Neural progenitor cell (in vitro differentiated cells): ENCODE measurements at places on chromosomes 2 and 18. TPM values are rescaled to one million over a fixed set of nuclear protein-coding genes. Genes with fewer than 3 reads are reported as not detected.

- peak; percentile 68 for DNase-seq
Observed at GRCh38 chr2:157336137-157337010, 10.8 kb upstream of the ERMN start.

DNA sequence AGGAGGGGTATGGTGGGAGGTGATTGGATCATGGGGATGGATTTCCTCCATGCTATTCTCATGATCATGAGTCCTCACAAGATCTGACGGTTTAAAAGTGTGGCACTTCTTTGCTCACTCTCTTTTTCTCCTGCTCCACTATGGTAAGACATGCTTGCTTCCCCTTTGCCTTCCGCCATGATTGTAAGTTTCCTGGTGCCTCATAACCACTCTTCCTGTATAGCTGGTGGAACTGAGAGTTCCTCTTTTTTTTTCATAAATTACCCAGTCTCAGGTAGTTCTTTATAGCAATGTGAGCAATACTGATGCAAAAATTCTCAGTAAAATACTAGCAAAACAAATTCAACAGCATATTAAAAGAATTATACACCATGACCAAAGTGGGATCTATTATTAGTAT, 728.5 kb upstream of the SLC8A1 start:
- DNase-seq, result no peak

FAM124B gene
- 0.15 TPM in 1 of 2 replicates, not detected in the other for total RNA-seq

DNA sequence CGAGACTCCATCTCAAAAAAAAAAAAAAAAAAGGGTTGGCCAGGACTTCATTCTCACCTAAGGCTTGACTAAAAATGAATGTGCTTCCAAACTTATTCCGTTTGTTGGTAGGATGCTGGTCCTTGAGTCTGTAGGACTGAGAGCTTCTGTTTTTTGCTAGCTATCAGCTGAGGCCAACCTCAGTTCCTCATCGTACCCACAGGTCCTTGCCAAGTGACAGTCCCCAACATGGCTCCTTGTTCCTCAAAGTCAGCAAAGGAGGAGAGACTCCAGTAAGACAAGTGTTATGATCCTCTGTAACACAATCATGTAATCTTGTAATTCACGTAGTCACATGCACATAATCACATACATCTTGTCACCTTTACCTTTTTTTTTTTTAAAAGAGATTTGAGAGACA, 37.0 kb downstream of the HAUS1 start:
- no peak for DNase-seq

DNA sequence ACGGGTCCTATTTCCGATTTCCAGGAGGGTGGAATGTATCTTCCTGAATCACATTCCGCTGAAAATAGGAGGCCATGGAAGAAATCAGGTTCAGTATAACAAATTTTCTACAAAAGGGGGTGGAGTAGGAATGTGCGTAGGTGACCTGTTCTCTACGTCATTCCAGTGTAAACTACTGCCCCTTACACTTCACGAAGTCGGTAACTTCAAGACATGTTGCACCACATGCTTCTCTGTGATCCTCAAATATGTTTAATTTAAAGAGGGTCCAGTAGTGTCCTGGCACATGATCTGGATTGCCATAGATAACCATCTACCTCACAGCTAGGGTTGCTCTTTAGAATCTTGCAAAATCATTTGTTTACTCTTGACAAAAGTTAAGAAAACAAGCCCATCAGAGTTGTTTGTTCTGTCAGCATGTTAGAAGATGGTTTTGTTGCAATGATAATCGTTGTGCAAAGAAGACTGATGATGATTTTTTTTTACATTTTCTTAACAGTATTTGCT, 7.5 kb upstream of the CPS1 start:
- DNase-seq, result no peak

SLC4A1AP gene
- total RNA-seq, result 24.9 and 32.2 TPM in 2 replicates

- no peak for DNase-seq
Observed at GRCh38 chr18:25237571-25238267, 114.2 kb downstream of the ZNF521 start.

DNA sequence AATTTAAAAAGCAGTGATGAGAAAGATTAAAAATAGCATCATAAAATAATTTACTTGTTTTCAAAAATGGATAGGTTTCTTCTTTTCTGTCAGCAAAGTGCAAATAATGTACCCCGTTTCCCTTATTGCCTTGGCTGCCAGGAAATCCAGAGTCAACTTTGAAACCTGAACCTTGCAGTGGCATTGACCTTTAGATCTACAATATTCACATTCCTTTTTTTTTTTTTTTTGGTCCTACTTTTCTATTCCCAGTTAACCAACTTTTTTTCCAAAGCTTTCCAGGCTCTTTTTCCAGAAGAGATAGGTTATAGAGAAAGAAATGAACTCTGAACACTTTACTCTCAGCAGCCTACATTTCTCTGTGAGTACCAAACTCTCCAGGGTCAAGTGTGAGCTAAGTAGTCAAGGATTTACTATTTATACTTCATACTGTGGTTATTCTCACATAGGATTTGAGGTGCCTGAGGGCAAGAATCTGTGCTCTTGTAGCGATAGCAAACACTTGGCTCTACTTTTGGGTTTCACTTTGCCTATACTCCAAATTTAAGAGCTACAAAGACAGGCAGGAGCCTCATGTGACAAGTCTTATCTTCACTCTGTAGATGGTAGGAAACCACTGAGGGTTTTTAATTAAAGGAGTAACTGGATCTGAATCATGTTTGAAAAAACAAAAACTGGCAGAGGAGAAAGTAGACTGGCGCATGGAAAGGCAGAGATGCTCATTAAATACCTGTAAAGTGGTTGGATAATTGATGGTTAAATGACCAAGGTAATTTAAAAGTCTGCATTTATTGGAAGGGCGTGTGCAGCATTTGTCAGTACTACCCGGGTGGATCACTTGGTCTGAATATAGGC, 63.2 kb upstream of the TMEM17 start:
- DNase-seq, result no peak

GRCh38 chr18:43322132-43322531, 44.8 kb upstream of the SYT4 start:
- no peak for DNase-seq

GRCh38 chr2:195489101-195489500, 167.9 kb upstream of the SLC39A10 start:
- no peak for DNase-seq

DNA sequence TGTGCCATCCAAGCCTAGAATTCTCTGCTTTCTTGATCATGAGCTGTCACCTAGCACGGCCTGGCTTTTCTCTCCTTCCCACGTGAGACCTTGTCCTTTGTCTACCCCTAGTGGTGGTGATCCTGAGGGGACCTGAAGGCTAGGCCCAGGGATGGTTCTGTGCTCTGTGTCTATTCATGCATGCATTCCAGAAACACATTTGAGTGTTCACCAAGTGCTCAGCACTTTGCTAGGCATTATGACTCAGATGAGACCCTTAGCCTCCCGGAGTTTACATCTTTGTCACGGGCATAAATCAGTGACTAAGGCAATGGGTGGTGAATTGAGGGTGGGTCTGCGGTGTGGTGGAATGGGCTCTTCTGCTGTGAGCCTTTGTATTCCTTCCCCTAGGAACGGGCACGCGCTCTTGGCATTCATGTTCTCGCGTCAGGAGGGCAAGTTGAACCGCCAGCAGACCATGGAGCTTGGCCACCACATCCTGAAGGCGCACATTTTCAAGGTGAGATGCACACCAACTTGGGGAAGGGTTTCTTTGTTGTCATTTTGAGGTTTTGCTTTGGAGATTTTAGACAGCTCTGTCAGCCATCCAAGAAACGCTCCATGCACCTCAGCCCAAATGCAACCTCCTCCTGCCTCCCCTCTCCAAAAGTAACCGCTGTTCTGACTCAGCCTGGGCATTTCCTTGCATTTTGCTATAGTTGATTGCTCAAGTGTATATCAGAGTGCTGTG, 100.9 kb downstream of the WDSUB1 start:
- DNase-seq, result peak; percentile 24

- DNase-seq, result no peak
Observed at GRCh38 chr2:44136252-44136651, 32.4 kb upstream of the PPM1B start.

GRCh38 chr18:51236225-51236624, 38.7 kb upstream of the MEX3C start:
- no peak for DNase-seq

GRCh38 chr2:105645938-105646773, 98.6 kb upstream of the NCK2 start:
- DNase-seq, result no peak

DNA sequence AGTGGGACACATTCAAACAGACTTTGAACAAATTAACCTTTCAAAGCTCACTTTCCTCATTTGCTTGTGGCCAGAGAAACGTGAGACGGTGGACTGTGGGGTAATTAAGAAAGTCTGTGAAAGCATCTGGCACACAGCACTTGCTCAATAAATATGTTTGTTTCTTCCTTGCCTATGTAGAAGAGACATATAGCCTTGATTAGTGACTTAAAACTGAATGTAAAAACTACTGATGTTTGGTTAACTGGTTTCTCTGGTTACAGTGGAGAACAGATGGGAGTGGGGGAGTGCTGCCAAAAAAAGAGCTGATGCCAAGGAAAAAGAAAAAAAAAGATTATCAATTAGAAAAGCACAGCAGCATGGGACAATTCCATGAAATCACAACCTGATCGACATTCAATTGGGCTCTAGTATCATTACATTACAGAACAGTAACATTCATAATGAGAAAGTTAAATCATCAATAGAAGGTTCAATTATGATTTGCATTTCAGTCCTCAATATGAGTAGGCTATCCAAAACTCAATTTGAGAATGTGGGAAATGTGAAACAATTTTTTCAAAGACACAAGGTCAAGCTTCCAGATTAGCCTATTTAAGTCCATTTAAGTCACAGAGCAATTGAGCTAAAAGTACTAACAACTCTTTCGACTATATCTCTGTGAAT, 14.7 kb downstream of the CUL3 start:
- no peak for DNase-seq

SP5 gene
- total RNA-seq, result 3.0 and 8.5 TPM in 2 replicates

DNA sequence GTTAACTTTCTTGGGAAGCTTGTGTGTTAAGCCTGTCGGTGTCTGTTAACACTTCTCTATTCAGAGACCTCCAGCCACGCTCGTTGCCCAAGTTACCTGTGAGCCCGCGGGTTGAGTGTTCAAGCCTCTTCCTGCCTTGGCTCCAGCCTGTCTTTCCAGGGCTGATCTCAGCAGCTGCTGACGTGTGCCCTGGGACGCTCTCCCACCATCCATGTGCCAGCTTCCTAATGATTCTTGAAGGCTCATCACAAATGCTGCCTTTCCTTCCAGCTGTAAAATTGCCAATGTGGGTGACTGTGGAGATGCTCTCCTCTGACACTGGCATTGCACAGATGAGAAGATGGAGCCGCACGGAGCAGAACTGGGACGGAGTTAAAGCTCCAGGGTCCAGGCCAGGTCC, 6.1 kb downstream of the RNF144A start:
- no peak for DNase-seq

DNA sequence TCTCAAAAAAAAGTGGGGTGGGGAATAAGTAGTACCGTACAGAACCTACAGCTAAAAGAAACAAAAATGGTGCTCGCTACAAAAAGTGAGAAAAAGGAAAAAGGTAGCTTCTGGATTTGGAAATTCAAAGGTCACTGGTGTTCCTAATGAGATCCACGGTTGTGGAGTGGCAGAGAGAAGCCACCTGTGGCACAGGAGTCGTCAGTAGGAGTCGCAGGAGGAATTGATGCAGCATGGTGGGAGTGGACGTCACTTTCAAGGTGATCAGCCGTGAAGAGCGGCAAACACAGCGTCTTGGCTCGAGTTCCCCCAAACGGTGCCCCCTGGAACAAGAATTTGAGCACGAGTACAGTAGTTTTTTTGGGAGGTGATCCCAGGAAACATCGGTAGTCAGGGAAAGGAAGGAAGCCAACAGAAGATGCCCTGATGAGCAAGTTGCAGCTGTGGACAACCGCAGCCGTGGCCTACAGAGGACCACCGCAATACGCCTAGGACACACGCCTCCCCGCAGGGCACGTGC, 1.4 kb upstream of the TTL start:
- DNase-seq, result peak; percentile 22

- DNase-seq, result no peak
Observed at GRCh38 chr2:13046557-13047165, 329.9 kb downstream of the TRIB2 start.

GRCh38 chr2:217407362-217407761, 547.5 kb upstream of the TNP1 start:
- DNase-seq, result no peak

GKN1 gene
- not detected in 2 replicates for total RNA-seq

DNA sequence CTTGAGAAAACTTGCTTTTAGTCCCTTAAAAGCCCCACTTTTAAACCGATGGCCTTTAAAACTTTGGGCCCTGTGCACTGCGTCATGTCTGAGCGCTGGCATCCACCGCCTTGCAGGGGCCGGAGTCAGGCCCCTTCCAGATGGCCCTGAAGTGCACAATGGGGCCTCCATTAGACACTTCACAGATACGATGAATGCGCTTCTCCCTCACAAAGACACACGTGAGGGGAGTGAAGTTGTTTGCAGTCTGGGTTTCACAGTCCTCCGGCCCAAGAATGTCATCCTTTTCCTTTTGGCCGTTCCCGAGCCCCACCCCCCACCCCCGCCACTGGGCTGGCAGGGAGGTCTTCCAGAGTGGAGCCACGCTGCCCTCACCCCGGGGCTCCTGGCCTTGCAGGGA, 415.1 kb upstream of the SALL3 start:
- no peak for DNase-seq

DNA sequence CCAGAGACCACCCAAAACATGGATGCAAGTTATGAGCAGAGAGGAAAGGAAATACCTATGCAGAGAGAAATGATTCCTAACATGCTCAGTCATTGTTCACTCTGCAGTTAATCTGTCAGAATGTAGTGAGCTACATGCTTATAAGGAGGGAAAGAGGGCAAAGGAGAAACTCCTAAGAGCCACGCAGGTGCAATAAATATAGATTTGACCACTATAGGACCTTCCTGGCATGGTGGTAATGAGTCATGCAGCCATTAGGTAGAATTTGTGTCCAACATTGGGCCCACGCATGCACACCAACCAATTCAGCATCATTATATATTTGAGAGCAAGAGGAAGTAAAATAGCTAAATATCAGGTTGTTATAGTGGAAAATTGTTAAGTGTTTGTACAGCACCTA, 699.9 kb downstream of the DSC3 start:
- no peak for DNase-seq

UCN gene
- 0.56 and 1.2 TPM in 2 replicates for total RNA-seq

- no peak for DNase-seq
Observed at GRCh38 chr18:26052505-26052904, 37.9 kb downstream of the SS18 start.

DNA sequence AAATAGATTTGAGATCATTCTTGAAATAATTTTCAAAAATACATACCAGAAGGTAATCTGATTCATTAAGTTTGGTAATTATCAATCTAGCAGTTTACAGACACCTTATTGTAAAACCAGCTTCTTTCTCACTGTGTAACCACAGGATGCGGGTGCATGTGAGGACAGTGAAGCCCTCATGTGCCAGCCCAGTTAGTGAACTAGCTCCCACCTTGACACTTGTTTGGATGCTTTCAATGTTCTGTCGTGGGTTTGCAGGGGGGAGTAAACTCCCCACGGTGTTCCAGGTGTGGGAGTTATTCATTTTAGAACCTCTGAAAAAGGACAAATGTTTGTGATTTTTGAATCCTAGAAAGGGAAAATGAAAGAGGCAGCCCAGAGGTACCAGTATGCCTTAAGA, 59.0 kb downstream of the WDSUB1 start:
- DNase-seq, result no peak

LINC00305 gene
- total RNA-seq, result not detected in 2 replicates

GRCh38 chr2:168589236-168590211, 133.5 kb downstream of the CERS6 start:
- DNase-seq, result no peak

HOXD8 gene
- not detected in 2 replicates for total RNA-seq
